ENCODE measurements at places on chromosomes 4 and X. TPM values are rescaled to one million over a fixed set of nuclear protein-coding genes. Genes with fewer than 3 reads are reported as not detected.

DNA sequence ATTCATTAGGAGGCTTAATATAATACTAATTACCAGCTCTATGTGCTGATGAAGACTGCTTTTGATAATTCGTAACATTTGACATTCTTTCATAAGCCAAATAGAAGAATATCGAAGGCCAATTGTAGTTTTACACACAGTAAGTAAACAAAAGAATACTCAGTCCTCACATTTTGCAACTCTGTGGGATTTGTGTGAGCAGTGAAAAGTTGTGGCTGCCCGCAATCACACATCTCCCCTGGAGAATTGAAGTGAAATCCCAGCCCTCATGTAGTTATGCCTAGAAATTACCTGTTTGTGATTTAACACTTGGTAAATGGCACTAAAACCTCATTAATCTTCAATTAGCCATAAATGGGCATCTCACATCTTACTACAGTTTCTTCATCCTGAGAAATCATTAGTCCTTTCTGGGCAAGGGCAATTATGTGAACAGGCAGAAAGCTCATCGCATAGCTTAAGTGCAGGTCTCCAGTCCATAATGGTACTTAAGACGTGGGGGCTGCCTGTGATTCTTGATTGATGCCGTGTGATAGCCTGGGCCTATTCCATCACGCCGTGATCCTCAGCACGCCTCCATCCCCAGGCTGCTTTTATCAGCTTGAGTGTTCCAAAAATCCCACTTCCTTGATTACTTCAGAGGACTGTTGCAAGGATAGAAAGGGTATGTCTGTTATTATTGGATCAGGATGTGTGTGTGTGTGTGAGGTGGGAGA is 97.9 kb upstream of the METTL14 start:
- DNase-seq = no peak

- no peak for DNase-seq
Measured at GRCh38 chrX:70421618-70422017, 1.5 kb upstream of the GDPD2 start.

DNA sequence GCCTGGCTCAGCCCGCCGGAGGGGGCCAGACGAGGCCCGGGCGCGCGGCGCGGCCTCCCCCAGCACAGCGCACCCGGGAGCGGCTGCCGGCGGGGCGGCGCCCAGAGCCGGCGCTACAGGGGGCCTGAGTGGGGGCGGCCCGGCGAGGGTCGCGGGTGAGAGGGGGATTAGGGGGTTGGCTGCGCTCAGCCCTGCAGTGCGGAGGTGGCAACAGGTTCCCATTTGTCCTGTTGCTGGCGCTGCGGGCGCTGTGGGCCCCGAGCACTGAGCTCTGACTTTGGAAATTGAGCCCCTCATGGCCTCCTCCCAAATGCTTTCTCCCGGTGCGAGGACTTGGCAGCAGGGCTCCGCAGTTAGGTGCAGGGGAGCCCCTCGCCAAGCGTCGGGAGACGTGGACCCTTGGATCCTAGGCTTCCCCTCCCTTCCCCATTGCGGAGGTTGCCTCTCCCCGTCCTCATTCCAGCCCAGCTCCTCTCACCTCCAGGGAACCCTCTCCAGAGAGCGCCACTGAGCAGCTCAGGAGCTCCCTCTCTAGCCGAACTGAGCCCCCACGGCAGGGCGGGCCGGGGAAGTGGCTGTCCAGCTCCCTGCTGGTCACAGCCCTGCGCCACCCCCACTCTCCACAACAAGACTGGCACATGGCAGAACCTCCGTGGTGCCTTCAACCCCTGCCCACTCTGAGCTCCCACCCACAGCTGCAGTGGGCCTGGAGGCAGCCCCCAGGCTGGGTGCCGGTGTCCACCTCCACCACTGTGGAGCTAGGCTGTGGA is 2.5 kb upstream of the DUSP9 start:
- DNase-seq = no peak

Gene TMEM164
- 45.8 TPM for total RNA-seq

GRCh38 chr4:1241466-1241935 is 7.4 kb downstream of the CTBP1 start:
- no peak for DNase-seq

Gene TASL
- total RNA-seq = 3.1 TPM

Gene GAGE12D
- total RNA-seq = not detected

Gene TCEAL1
- total RNA-seq = 37.5 TPM

Gene HNRNPH2
- total RNA-seq = 62.1 TPM

- no peak for DNase-seq
Measured at GRCh38 chr4:73181231-73181630, 77.4 kb downstream of the ANKRD17 start.

Measured in mucosa of gallbladder (tissue), 1 donor.